Renal cortex interstitium (tissue), 15 donors: ENCODE measurements at places on chromosomes 1 and 21. TPM values are rescaled to one million over a fixed set of nuclear protein-coding genes. Genes with fewer than 3 reads are reported as not detected.

DNA sequence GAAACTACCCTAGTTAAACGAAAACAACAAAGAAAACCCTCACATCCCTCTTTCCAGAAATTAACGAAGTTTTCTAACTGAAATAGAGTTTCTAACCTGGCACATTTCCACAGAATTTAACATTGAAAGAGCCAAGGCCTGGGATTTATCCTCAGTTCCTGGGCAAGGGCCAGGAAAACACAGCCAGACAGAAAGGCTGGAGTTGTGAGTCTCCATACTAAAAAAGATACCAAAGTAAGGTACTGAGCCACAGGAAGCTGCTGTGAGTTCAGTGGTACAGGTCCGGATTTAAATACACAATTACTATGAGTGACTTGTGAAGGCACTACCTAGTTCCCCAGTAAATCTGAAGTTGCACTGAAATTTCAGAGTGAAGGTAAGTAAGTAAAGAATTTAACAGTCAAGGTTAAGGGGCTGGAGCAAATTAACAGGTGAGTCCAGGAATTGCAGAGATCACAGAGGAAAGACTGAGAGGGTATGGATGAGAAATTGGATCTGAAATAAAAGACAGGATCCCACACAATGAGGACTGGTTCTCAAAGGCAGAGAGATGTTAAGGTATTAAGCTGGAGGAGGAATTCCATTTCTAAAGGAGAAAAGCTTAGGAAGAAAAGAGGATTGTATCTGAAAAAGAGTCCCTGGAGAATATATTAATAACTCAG, 905 bp downstream of the LIX1L start:
- no peak for DNase-seq

- DNase-seq, result no peak
Observed at GRCh38 chr1:33397125-33397506, 33.8 kb downstream of the PHC2 start.

- DNase-seq, result no peak
Observed at GRCh38 chr1:72634946-72635345, 352.6 kb upstream of the NEGR1 start.

DNA sequence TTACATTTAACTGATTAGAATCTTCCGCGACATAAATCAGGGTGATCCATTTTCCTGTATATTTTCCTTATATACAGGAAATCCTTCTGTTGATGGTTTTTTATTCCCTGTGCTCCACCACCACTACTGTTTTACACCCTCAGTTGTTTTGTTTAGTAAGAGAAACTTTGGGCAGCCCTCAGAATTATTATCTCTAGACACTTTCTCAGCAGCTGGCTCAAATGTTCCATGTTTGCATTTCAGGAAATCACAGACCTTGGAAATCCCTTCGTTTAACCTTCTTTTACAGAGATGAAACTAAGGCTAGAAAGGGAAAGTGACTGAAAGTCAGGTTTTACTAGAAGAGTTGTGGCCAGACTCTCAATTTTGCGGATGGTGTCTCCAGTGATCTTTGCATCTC, 15.2 kb downstream of the ZNF697 start:
- no peak for DNase-seq

GRCh38 chr1:226571893-226572292, 23.3 kb downstream of the STUM start:
- DNase-seq, result no peak

DNA sequence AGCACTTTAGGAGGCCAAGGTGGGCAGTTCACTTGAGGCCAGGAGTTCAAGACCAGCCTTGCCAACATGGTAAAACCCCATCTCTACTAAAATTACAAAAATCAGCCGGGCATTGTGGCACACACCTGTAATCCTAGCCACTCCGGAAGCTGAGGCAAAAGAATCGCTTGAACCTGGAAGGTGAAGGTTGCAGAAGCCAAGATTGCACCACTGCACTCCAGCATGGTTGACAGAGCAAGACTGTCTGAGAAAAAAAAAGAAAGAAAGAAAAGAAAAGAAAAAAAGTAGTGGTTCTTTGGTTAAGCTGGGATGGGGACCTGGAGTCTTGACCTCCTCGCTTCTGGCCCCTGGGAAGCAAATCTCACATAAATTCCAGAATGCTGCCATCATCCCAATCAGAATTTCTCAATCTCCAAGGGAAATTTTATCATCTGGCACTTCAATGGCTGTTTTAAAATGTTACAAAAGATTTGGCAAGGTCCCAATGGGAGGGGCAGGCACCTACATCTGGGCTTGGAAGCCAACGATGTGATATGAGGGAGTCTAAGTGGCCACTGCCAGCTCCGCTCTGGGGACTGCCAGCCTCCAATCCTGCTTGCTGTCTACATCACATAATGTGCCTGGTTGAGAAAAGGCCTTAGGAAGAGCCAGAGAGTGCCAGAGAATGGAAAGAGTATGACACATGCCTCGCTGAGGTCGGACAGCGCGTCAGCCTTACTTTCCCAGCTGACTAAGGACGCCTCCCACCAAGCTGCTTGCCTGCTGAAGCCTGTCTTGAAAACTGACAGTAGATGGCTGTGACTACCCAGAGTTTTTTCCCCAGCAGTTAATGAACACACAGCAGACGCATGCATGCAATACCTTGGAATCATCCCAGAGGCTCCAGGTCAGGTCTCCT, 42.1 kb upstream of the SRP9 start:
- peak; percentile 38 for DNase-seq

DNA sequence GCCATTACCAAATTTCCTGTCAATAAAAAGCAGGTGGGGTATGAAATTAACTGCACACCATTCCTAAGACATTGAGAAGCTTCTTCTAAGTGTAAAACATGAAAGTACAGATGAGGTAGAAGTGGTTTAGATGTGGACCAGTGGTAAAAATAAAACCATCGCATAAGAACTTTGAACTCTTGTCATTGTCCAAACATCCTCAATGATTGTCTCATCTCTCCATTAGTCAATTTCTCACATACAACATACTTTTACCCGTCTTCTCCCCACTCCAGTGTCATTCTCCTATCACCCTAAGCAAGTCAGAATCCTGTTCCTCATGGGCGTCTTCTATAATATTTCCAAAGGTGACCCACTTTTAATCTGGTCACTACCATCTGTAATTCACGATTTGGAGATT, 24.3 kb upstream of the SLC19A2 start:
- no peak for DNase-seq

GRCh38 chr21:26469789-26470188, 103.3 kb downstream of the CYYR1 start:
- no peak for DNase-seq

- no peak for DNase-seq
Observed at GRCh38 chr1:164846731-164847691, 288.0 kb downstream of the PBX1 start.

- no peak for DNase-seq
Observed at GRCh38 chr1:3194760-3195479, 125.9 kb downstream of the PRDM16 start.

- DNase-seq, result no peak
Observed at GRCh38 chr1:36097693-36098585, 9.2 kb downstream of the ADPRS start.

GRCh38 chr21:43190951-43191350, 22.1 kb downstream of the CRYAA start:
- DNase-seq, result no peak

The TSPEAR gene
- 1.5 TPM for polyA plus RNA-seq

The ILDR2 gene
- 15.5 TPM for polyA plus RNA-seq

The EPHB2 gene
- 16.1 TPM for polyA plus RNA-seq

The VHLL gene
- not detected for polyA plus RNA-seq

The UBXN10 gene
- polyA plus RNA-seq, result 6.9 TPM
